ENCODE measurements at places on chromosomes 4 and X.

GRCh38 chrX:139388254-139388653, 142.3 kb upstream of the F9 start:
- no peak for DNase-seq

DNA sequence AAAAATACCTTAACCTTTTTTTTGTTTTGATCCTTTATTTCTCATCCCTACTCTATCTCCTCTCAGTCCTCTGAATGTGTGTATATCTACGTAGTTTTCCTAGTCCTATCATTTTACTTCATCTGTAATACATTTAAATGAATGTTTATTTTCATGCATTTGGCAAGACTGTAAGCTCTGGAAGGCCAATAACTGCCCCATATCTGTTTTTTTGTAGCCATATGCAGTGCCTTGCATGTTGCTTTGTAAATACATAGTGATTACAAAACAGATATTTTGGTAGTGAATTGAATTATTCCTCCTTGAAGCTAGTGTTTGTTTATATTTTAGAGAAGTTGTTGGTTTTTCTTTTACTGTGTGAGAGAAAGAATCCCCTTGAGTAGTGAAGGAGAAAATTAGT, 450.2 kb downstream of the PCDH18 start:
- no peak for DNase-seq

- DNase-seq = no peak
Measured at GRCh38 chr4:2303121-2303685, 41.3 kb upstream of the MXD4 start.

- DNase-seq = no peak
Measured at GRCh38 chr4:174260099-174260498, 23.4 kb downstream of the FBXO8 start.

DNA sequence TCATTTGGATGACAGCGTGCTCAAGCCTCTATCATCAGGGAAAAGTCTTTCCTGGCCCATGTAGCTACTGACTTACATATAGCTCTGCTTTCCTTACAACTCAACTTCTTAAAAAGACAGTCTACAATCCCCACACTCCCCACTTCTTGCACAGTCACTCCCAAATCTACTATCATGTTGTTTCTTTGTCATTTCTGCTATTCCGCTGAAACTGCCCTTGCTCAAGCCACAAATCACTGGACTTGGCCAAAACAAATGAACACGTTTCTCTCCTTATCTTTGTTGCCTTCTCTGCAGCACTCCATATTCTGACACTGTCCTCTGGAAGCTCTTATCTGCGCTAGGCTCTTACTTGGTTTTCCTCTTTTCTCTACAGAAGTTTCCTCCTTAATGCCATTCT, 28.2 kb downstream of the GPRIN3 start:
- DNase-seq = no peak

Data from activated CD4-positive, CD25-positive, alpha-beta regulatory T cell (primary cell).